Activated CD4-positive, alpha-beta T cell treated with anti-CD3 and anti-CD28 coated beads, Interleukin-2, amount 50 U/mL, for 16 hours (primary cell): ENCODE measurements at places on chromosomes 3 and 15.

- no peak for DNase-seq
These were observed 366.7 kb downstream of the PTPRG start for GRCh38 chr3:61928039-61928438.

- DNase-seq, result no peak
These were observed 21.1 kb upstream of the GYG1 start for GRCh38 chr3:148970271-148970670.

- DNase-seq, result no peak
These were observed 39.5 kb upstream of the FMN1 start for GRCh38 chr15:33234020-33234461.

DNA sequence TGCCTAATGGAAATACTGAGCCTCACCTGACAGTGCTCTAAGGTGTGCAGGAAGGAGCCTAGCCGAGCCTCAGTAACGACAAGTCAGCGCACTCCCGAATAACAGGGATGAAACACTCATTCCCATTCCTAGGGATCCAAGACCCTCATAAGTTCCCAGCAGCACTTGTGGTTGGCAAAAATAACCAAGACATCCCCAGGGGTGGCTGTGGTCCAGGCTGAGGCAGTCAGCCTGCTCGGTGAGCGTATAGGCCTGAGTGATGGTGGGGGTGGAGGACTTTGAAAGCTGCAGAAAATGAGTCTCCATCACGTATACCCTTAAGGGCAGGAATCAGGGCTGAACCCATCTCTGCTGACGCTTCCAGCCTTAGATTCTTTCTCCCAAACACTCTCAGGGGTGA is 120.1 kb downstream of the SMAD6 start:
- DNase-seq, result no peak

GRCh38 chr3:18828637-18829036 is 319.7 kb upstream of the KCNH8 start:
- DNase-seq, result no peak

DNA sequence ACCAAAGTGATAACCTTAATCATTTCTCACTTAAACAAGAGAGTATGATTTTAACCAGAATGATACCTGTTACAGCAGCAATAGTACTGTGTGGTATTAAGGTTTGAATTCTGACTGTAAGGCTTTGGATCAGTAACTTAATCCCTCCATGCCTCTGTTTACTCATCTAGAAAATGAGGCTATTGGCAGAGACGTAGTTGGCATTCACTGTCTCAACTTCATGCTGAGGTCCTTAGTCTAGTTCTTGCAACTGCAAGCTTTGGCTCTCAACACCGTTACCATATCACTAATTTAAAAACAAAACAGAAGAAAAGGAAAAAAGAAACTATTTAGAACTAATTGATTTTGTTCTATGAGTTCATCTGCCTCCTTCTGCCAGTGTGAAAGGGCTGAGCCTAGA is 875.4 kb downstream of the MCTP2 start:
- DNase-seq, result no peak
